Skin of body (tissue), 3 donors: ENCODE measurements at places on chromosomes 2 and 18.

GRCh38 chr2:176699098-176699497 is 429.9 kb downstream of the MTX2 start:
- no peak for DNase-seq

DNA sequence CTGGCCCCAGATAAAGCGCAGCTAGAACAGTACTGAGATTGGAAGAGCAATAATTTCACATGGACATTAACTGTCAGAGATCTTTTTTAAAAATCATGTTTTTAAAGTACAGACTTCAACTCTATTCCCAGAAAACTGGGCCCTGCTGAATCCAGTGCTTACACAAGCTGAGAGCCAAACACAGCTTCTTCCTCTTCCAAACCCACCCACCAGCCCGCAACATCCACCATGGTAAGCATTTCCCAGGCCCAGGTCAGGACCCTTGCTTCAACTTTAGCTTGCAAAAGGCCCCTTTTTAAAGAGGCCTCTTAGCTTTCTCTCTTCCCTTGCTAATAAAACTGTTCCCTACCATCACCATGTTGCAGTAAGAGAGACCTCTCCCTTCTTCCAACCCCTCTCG is 2.1 kb downstream of the AAK1 start:
- no peak for DNase-seq

GRCh38 chr2:32064021-32064601 is 755 bp downstream of the SPAST start:
- DNase-seq = no peak

DNA sequence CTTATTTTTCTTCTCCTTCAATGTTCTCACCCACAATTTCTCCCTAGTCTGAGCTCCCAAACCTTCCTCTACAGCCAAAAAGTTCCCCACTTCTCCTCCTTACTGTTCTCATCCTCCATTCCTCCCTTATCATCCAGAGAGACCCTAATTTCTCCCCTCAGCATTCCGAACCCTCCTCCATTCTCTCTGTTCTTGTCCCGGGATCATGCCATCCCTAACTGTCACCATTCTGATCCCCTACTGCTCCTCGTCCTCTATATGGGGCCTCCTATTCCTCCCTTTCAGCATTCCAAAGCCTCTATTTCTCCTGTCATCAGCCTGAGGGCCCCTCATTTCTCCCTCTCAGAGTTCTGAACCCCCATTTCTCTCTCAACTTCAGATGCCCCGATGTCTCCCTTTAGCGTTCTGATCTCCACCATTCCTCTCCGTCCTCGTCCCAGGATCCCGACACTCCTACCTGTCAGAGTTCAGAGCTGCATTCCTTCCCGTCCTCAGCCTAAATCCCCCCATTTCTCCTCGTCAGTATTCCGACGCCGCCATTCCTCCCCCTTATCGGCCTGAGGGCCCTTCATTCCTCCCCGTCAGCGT is 522 bp downstream of the MBD1 start:
- peak; percentile 68 for DNase-seq

- DNase-seq = no peak
These were observed 117.6 kb downstream of the MAP4K4 start for GRCh38 chr2:101815154-101815553.

DNA sequence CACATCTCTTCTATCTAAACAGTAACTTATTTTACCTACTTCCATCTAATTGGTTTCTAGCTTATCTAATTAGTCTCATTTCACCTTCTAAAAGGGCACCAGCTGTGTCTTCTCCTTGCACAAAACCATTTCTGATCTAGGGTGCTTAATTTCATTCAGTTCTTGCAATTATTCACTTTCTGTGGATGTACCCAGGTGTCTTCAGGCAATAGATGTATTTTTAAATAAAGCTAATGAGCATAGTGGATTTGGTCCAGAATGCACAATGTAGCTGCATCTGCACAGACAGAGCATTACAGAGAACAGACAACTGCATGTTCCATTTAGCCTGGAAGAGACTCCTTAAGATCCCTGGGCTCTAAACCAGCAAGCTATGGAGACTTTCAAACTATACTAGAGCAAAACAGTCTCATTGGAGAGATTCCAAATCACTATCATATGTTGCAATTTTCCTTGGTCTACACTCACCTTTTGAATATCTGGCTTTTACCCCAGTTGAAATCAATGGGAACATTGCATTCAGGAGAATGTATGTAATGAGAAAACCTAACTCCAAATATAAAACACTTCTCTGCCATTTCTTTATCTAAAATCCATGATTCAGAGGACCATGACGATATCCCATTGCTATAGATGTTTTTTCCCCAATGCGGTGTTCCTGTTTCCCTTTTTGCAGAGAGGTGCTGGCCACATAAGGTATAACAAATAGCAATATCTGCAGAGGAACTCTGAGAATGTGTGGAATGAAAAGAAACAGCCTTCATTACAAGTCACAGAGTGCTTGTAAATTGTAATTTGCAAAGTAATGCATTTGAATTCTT is 3.5 kb upstream of the RFX8 start:
- no peak for DNase-seq

DNA sequence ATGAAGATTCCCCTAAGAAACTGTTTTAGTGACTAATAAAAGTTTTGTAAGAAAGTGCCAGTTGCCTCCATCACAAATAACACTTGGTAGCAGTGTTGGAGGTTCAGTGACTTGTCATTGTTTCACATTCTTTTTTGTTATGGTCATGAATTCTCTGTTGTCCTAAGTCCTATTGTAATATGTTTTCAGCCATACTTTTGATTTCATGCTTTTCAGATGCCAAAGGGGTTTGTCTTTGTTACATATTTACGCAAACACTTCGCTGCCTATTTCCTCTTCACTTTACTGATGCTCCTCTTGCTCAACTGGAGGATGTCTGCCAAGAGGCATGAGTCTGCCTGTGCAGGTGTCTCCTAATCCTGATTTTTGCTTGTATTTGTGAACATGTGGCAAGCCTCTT is 66.6 kb downstream of the PHLPP1 start:
- no peak for DNase-seq
